ENCODE measurements at places on chromosomes 4 and X.

DNA sequence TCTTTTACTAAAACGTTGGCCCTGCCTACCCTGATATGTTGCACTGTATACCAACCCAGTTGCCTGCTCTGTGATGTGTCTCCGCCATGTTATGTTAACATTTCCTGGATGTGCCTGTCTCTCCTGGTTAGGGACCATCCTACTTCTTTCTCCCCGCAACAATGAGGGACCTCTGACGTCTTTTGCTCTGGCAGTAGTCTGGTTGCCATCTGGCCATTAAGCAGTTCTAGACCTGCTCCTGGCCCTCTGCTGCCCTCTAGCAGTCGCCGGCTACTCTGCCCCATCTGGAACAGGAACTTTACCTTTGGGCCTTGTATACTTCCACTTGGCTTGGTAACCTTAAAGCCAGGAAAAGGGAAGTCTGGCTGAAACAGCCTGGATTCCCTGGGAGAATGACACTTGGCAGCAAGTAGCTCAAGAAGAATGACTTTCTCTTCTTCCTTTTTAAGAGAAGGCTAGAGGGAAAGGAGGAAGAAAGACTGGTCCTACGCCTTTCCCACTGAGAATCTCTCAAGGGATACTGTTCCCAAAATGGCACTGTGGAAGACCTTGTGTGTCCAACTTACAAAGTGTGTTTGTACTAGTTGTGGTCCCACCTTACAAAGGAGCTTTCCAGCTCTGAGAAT lies 63.5 kb downstream of the GPC3 start:
- DNase-seq = no peak

DNA sequence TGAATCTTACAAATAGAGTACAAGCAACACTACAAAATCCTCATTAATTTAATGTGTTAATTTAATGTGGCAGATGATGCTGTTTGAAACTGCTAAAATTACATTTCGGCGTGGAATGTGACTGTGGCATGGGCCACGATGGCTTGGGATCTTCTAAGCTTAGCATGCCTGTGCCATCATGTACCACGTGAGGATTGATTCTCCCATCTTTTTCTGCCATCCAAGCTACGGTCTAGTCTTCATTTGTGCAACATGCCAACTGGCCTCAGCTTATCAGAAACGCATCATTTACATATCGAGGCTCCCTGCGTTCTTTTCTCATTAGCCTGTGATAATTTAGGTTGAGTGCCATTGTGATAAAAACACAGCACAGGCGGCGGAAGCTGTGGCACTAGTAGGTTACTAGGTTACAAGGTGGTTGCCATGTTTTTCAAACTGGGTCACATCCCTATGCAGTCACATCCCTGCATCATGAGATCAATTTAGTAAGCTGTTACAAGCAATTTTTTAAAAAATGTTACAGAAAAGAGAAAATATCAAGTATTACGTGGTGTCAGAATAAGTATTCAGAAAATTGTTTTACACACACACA lies 189.9 kb upstream of the RBPJ start:
- DNase-seq = no peak

DNA sequence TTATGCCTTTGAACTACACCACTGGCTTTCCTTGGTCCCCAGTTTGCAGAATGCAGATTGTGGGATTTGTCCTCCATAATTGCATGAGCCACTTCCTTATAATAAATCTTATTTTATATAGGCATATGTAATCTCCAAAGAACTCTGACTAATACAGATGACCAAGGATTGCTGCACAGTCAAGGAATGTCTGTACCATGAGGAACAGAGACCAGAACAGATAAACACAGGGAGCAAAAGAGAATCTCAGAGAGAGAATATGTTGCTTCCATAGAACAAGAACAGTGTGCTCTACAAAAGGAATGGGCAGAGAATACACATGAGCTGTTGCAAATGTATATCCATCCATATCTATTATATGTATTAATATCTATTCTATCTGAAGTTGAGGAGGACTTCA lies 111.1 kb downstream of the ADRA2C start:
- DNase-seq = no peak

DNA sequence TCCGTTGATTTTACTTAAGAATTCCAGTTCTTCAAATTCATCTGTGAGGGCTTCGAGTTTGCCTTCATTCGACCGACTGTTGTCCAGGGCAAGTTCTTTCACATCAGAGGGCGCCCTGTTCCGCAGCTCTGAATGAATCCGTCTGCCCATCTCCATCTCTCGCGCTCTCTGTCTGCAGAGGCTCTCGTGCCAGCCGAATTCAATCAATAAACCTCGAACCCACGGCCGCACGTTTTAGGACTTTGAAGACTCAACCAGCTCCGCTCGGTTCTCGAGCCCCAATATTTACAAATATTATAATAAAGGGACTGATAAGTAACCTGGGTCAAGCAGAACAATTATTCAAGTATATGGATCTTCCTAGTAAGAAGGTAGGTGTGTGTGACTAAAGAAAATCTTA lies 556.4 kb upstream of the SMIM31 start:
- no peak for DNase-seq

- DNase-seq = no peak
These were observed 226.8 kb downstream of the CAMK2D start for GRCh38 chr4:113534711-113535110.

DNA sequence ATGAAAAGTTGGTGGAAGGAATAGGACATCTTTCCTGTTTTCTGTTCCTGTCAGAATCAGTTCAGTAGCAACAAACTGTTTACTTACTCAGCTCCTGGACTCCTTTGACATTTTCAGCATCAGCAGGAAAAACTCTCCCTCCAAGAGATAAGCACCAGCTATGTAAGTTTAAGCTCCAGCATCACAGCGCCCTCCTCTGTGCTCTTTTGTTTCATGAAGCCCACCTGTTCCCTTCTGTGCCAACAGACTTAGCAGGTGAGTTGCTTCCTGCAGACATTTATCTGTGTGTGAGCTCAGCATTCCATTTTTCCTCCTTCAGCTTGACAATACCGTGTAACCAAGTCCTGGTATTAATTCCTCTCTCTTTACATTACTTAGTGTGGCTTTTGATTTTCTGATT lies 644.1 kb upstream of the AGA start:
- no peak for DNase-seq

GRCh38 chr4:78721747-78722146 lies 54.4 kb upstream of the BMP2K start:
- DNase-seq = no peak

DNA sequence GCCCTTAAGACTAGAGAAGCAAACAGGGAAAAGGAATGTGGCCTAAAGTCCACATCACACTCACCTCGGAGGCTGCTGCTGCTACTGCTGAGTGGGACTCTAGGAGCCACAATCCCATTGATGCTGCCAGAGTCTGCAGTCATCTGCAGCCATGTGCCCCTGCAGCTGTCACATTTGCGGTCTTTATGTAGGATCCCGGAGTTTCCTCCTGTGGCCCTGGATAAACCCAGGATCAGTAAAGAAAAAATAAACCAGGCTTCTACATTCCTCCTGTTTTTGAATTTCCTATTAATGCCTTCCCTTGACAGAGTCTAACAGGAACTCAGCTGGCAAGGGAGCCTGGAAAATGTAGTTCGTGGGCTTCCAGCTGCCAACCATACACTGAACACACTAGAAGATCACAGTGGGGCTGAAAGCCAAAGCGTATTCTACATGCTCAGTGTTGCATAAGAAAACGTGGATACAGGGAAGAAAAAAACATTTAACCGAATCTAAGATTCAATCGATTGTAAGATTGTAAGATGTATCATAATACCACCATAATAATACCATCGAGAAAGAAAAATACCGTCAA lies 10.3 kb upstream of the PHEX start:
- no peak for DNase-seq

- DNase-seq = no peak
These were observed 104.1 kb downstream of the C4orf51 start for GRCh38 chr4:145784036-145784435.

GRCh38 chr4:121126449-121127006 lies 37.6 kb downstream of the TNIP3 start:
- no peak for DNase-seq

DNA sequence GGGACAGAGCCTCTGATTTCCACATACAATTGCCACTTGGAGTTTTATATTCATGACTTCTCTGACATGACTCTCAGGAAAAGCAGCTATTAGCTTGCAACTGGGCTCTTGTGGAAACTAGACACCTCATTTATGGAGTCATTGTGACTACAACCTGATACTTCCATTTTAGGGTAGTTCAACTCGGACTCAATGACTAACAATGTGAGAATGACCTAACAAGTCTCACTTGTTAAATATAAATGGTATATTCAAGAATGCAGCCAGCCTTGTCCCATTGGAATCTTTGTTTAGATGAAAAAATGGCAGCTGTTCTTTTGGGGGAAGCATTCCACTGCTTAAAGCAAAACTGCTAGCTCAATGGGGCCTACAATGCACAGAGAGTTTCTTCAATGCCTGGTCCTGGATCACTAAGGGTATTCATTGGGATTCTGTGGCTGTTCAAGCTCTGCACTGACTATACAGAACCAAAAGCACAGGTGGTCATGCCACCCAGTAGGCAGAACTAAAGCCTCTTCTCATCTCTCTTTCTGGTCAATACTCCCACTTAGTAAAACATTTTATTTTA lies 36.5 kb upstream of the GLRA3 start:
- DNase-seq = no peak

DNA sequence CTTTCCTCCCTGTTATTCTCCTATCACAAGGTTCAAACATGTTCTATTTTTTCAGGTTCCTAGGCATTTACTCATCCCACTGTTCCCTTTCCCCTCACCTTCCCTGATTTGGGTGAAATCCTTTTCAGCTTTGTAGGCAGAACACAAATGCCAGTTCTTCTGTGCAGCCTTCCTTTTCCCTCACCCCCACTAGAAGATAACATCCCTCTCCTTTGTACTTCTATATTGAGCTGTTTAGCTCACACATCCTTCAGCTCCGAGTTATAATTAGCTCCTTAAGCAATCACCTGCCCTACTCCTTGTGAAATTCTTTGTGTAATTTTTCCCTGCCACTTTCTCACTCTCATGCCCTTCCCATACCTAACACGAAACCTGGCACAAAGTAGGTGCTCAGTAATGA lies 240.9 kb downstream of the AR start:
- no peak for DNase-seq

GRCh38 chr4:172758586-172759340 lies 409.8 kb upstream of the GALNT7 start:
- no peak for DNase-seq

GRCh38 chr4:188403272-188403671 lies 264.0 kb downstream of the TRIML1 start:
- no peak for DNase-seq

- DNase-seq = no peak
These were observed 40.5 kb upstream of the OGT start for GRCh38 chrX:71492231-71493065.

GRCh38 chr4:132770776-132771175 lies 378.3 kb upstream of the PCDH10 start:
- no peak for DNase-seq

GRCh38 chrX:113369056-113369455 lies 528.4 kb upstream of the AMOT start:
- DNase-seq = no peak

DNA sequence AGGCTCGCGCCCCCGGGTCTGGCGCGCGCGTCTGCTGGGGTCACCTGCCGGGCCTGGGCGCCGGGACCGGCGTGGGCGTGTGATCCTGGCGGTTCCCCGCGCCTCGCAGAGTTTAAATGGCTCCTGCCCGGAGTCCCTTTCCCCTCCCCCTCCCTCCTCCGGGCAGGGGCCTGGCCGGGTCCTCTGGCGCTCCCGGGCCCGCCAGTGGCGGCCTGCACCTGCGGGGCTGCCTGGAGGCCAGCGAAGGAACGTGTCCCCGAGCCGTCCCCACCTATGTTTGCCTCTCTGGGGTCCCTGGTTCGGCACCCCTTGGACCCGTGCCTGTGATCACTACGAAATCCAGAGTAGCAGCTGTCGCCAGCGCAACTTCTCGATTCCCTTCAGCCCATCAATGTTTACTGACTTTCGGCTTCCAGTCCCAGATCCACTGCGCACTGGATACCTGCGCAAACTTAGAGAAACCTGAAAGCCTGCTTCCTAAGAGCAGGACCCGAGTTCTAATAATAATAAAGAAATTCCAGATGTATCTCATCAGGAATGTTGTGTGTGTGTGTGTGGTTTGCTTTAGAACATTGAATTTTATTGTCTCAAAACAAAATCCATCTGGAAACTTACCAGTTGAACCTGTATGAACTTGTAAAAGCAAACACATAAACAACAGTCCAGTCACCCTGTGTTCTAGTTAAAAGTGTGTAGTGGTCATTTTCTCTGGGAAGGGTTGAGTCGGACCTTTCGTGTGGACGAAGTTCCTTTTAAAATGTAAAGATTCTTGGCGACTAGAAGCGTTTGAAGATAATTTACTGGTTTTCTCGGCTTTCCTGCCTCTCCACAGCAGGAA lies 788 bp downstream of the SHROOM2 start:
- no peak for DNase-seq

DNA sequence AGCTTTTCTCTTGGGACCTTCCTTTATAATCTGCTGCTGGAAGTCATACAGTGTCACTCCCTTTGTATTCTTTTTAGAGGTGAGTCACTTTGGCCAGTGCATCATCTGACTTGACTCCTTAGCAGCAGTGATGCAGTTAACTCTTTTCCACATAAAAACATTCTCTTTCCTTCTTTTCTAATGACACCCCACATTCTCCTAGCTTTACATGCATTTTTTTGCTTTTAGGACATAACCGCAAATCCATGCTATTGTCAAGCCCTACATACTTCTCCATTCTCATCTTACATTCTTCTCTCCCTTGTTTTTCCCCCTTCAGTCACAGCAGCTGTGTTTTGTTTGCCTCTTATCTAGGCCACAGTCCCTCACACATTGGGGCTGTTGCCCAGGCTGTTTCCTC lies 55.1 kb downstream of the ZNF330 start:
- DNase-seq = no peak

- DNase-seq = no peak
These were observed 178.4 kb upstream of the RPS6KA3 start for GRCh38 chrX:20445109-20445508.

- DNase-seq = no peak
These were observed 792 bp downstream of the ADRA2C start for GRCh38 chr4:3766785-3767569.

DNA sequence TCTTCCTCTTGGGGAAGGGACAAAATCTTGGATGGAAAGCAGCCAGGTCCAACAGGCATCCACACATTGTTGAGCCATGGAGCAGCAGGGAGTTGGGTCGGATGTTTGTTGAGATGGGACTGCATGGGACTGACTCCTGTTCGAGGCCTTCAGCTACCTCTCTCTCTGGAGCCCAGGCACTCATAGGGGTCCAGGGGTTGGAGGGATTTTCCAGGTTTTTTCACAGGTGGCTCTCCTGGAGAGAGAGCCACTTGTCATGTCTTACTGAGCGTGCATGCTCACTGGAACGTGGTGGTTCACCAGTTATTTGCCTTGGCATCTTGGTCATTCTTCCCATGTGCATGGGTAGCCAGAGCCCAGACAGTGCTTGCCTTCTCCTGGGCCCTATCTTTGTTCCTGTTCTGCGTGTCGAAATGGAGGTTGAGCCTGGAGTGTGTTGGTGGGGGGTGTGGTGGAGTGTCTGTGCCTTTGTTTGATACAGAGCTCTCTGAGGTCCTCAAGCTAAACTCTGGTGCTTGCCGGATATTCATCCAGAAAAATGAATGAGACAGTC lies 60.6 kb downstream of the NBDY start:
- DNase-seq = no peak

GRCh38 chr4:3255611-3256186 lies 6.7 kb downstream of the MSANTD1 start:
- DNase-seq = no peak

- DNase-seq = peak; percentile 25
These were observed 316.7 kb upstream of the IGFBP7 start for GRCh38 chr4:57426779-57427395.

GRCh38 chr4:11497972-11498371 lies 69.3 kb upstream of the HS3ST1 start:
- no peak for DNase-seq

Measured in NCI-H1417 treated with DMSO at 0.1 percent for 48 hours (cell line).